ENCODE measurements at places on chromosomes 7 and 10.

- DNase-seq: no peak
These were observed 130.8 kb upstream of the GPR26 start for GRCh38 chr10:123535386-123535785.

DNA sequence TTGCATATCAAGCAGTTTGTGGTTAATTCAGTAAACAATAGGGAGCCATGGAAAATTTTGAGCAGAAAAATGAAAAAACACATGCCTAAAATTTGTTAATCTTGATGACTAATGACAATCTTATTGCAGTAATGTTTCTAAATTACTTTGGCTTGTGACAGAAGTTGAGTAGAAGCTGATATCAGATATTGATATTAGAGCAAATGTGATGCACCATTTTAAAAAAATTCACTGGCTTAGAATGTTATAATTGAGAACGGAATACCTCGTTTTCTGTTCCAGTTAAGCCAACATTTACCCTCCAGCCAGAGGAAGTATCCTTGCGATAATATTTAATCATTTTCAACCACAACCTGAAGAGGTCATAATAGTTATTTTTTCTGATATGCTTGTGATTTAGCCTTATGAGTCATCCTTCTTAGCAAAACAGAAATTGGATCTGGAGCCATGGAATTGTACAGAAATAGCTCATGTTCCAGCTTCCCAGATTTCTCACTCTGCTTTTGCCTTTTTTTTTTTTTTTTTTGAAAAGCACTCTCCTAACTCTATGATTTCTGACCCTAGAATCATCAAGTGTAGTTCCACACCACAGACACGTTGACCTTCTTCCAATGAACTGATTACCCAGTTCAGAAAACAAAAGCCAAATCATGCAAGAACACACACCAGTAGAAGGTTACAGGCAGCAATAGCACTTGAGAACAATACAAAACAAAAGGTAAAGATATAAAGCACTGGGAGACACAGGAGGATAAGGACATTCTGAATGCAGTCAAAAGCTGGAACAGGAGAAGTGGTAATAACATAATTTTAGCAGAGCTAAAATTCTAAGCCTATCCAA, 96.8 kb upstream of the PHYHIPL start:
- DNase-seq: no peak

- no peak for DNase-seq
These were observed 1203.5 kb downstream of the TYW1 start for GRCh38 chr7:68200051-68200670.

DNA sequence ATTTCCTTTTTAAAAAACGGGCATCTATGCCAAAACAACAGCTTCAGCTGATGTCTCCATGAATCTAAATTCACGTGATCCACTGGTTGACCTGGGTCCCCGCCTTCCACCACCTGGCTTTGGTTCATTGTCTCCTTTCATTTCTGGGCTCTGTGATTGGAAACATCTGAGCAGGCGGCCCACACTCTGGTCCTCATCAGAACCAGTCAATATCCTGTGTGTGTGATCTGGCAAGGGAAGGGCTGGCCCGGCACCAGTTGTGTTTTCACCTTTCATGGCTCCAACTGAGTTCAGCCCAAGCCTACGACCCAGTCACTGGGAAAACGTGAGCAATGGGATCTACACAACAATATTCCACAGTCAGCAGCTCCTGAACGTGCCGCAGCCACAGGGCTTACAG, 46.2 kb downstream of the PARP12 start:
- no peak for DNase-seq

- DNase-seq: no peak
These were observed 10.2 kb downstream of the MLXIPL start for GRCh38 chr7:73613954-73614735.

DNA sequence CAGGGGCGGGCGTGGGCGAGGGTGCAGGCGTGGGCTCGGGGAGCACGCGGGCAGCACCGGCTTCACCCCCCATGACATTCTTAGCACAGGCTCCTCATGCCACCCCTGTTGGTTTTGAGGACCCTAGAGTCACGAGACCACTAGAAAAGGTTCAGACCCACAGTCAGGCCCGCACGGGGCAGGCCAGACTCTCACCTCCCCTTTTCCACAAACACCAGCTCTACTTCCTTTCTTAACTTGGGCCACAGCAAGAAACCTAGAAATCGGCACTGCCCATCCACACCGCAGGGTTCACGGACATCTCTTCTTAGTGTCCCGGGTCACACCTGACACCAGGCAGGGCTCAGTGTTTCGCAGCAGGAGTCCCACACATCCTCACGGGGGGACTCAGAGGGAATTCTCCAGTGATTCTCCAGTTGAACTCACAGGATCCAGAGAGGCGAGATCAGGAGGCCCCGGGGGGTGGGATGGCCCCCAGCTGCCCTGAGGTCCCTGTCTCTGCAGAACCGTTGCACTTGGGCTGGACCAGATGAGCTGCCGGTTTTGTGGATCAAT, 52.0 kb downstream of the JAKMIP3 start:
- no peak for DNase-seq

- no peak for DNase-seq
These were observed 84.3 kb downstream of the CUL2 start for GRCh38 chr10:35005868-35006267.

All from nephron progenitor cell (in vitro differentiated cells).